ENCODE measurements at places on chromosomes 5 and 9.

DNA sequence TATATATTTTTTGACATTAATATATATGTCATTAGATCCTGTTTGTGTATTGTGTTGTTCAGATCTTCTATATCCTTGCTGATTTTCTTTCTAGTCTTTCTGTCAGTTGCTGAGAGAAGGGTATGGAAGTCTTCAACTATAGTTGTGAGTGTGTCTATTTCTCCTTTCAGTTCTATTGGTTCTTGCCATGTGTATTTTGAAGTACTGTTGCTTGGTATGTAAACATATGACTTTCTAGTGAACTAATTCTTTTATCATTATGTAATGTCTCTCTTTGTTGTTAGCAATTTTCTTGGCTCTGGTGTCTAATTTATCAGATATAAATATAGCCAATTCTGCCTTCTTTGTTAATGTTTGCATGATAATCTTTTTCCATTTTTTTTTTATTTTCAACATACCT, 84.3 kb upstream of the CAST start:
- DNase-seq, result no peak

DNA sequence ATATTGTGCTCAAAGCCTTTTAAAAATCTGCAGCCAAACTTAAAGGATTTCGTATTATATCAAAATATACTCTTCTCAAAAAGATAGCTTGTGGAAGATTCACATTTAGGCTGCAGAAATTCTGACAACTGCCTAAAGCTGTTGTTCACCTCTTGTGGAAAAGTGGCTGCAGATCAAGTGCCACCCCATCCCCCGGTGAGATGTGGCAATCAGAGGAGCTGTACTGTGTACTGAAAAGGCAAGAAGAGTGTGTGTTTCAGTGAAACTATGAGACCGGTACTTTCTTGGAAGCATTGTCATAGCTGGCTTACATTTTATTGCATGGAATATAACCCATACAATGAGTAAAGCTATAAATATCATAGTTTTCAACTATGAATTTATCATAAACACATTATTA, 64.3 kb downstream of the CDH18 start:
- no peak for DNase-seq

GRCh38 chr5:133926489-133927299, 41.7 kb downstream of the C5orf15 start:
- DNase-seq, result no peak

- DNase-seq, result no peak
These were observed 1751.3 kb upstream of the WWC1 start for GRCh38 chr5:166540156-166540555.

DNA sequence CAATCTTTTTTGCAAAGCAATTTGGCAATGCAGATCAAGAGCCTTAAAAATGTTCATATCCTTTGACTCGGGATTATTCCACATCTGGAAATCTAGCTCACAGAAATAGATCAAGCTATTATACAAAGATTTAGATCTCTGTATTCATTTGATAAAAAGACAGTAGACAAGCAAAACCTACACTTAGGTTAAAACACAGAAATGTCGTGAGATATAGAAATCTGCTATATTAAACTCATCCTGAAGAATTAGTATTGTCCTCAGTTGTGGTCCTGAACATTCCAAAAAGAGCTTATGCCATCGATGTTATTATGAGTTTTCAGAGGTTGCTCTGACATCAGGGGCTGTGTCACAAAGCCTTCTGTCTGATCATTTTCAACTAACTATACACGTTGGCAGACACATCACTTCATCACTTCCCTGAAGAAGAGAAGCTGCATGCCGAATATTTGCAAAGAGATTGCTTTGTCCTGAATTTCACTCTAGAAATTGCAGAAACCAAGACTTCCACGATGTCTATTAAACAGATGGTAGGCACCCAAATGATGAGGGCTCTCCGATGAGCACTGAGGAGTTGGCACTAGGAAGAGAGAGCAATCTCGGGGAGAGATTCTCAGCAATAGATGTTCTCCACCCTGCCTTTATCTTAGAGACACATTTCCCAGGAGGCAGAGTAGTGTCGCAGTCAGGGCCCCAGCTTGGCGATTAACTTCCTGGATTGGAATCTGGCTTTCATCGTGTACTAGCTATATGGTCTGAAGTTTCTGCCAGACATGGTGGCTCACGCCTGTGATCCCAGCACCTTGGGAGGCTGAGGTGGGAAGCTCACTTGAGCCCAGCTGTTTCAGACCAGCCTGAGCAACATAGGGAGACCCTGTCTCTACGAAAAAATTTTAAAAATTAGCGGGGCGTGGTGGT, 1.9 kb upstream of the UBTD2 start:
- no peak for DNase-seq

DNA sequence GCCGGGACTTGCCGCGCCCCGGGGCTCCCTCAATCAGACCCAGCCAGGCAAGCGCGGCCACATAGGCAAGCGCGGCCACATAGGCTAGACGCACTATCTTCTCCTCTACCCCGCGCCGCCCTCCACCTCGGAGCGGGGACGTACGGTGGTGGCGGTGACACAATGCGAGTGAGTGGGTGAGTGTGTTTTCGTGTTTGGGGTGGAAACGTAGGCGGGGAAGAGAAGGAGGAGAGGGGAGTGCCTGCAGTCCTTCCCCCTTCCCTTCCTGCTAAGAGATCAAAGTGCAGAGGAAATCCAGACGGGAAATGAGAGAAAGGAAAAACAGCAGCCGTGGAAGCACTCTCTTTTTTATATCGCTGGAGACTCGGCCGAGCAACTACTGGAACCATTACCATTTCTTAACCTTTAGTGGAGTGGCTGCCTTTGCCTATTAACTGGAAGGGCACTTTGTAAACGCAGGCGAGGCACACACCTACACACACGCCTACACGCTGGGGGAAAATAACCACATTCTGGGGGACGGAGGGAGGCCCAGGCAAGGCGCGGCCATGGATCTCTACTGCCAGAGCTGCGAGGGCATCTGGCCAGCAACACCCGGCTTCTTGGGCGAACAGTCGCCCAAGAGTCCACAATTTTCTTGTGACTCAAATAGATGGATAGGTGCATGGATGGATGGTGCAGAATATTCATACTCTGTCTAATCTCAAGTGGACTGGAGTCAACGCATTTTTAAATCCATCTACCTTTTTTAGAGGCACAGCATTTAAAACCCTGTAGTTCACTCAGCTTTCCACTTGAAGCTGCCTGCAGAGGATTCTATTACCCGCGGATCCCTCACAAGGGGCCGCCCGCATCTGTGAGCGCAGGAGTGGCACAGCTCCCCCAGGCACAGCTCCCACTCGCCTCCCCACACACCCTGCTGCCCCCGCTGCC, 2.1 kb downstream of the EDIL3 start:
- no peak for DNase-seq

GRCh38 chr5:175274171-175274570, 169.8 kb downstream of the DRD1 start:
- DNase-seq, result no peak

DNA sequence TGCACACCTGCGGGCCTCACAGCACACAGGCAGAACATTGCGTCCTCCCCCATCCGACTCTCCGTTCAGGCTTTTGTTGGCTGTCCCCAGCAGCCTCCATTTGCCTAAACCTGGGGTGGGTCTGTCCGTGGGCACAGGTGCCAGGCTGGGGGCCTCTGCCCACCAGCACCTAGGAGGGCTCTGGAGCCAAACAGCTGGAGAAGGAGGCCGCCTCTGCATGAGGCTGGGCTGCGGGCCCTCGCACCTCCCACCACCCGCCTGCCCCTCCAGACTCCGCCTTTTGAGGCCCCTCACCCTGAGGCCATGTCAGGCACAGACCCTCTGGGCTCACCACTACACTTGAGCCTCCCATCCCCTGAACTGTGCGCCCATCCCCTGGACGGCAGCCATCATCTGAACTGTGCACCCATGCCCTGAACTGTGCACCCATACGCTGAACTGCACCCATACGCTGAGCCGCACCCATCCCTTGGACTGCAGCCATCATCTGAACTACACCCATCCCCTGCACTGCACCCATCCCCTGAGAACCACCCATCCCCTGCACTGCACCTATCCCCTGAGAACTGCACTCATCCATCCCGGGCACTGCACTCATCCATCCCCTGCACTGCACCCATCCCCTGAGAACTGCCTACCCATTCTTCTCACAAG, 98.0 kb upstream of the OTULINL start:
- no peak for DNase-seq

GRCh38 chr9:97889941-97890887, 32.1 kb downstream of the TRMO start:
- DNase-seq, result peak; percentile 37

DNA sequence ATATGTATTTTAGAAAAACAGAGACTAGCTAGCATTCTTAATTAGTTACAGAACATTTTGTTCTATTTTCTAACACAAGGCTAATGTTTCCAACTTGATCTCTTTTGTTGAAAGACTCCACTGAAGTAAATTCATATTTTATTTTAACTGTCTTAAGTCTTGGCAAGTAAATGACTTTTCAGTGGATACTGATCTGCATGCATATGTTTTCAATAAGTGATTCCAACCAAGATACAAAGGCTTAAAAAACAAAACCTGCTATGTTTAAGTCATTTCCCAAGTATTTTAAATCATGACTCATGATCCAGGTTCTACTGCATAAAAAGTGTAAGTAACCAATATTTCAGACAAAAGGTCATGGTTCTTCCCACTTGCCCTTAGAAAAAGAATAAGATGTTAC, 5.7 kb downstream of the CDO1 start:
- DNase-seq, result no peak

- DNase-seq, result no peak
These were observed 204.3 kb downstream of the CNTLN start for GRCh38 chr9:17339156-17339555.

DNA sequence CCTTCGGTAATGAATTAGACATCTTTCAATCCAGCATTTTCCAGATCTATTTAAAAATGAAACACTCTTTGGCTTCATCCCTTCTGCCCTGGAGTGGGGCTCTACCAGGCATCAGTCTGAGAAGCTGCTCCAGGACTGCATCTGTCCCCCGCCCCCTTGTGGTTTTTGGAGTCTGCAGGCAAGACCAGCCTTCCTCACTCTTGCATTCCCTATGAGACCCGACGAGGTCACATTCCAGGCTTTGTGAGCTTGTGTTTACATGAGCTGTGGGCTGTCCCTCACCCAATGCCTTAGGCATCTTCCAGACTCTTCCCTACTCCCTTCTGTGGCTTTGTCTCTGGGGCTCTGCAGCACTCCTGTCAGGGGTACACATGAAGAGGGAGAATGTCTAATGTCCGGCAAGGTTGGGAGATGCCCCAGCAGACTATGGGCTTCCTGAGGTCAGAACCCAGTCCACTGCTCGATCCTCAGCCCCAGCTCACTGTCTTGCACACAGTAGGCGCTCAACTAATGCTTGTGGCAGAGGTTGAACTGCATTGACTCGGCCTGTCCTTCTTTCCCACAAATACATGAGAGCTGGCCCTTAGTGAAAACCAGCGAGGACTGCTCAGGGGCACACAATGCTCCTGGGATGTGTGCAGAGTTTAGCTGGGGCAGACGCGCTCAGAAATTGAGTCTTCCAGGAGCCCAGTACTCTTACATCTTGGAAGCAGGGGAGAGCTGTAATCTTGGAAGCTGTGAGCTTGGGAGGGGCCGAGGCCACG, 11.7 kb upstream of the GADD45G start:
- DNase-seq, result no peak

- no peak for DNase-seq
These were observed 195.9 kb downstream of the RFK start for GRCh38 chr9:76198336-76198735.

DNA sequence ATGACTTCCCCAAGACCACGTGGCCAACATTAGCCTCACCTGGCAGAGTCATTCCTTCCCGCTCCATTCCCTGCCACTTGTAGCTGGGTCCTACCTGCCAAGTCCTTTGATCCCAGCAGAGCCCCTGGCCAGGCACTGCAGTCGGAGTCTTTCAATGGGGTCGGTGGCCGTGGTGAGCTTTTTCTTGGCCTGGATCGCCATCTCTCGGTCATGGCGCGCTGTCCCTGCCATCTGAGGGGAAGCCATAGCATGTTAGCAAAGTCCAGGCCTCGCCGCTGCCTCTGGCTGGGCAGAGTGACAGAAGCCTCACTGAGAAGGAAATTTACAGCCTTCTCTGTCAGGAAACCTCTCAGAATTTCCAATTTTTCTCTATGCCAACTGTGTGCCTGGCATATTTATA, 17.5 kb downstream of the CAPSL start:
- DNase-seq, result no peak

DNA sequence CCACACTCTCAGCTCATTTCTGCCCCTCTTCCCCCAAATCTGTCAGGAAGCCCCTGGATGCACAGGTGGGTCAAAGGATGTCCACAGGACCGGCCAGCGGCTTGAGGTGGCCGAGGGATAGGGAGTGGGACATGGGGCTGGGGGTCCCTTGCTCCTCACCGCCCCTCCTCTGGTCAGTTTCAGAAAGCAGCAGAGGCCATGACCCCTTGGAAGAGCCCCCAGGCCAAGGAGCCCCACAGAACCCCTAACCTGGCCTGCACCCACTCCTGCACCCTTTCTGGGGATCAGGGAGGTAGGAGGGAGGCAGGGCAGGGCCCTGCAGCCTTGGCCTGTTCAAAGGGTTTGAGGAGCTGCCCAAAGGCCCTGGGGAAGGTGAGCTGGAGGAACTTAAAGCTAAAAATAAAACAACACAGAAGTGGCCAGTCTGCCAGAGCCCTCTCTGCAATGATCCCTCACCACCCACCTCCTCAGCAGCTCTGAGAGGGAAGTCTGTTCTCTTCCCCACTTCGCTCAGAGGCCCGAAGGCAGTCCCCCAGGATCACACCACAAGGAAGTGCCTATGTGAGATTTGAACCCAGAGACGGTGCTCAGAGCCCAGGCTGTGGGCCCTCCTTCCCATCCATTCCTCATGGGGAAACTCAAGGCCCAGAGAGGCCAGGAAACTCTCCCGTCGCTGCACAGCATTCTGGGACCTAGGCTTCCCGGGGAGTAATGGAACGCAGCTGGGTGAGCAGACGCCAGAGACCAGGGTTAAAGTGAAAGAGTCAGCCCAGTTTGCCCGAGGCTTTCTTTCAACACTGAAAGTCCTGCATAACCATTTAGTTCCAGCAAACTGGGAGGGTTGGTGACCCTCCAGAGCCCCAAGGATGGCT, 910 bp downstream of the ENG start:
- DNase-seq, result no peak

Data from stimulated activated CD4-positive, alpha-beta T cell treated with anti-CD3 and anti-CD28 coated beads, Interleukin-15, amount 100 ng/mL, for 1 hour (primary cell).